ENCODE measurements at places on chromosomes 6 and 20.

DNA sequence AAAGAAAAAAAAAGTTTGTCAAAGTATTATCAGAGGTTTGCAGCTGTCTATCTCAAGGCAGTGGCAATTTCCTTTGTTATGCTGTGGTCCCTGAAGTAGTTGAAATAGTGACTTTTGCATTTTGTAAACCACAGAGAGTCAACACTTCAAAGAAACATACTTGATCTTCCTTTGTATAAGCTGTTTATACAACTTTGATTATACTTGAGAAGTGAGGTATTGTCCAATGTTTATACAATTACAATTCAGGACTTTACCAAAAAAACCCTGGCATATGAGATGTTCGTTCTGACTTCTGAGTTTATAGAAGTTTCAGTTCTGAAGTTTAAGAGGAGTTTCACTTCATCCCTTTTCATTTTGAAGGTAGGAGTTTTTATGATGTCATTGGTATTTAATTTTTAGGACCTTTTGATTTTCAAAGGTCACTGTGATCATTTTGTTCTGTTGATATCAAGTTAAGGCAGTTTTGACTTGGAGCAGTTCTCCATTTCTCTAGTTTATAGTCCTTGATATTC lies 4.0 kb downstream of the STK4 start:
- DNase-seq, result no peak

DNA sequence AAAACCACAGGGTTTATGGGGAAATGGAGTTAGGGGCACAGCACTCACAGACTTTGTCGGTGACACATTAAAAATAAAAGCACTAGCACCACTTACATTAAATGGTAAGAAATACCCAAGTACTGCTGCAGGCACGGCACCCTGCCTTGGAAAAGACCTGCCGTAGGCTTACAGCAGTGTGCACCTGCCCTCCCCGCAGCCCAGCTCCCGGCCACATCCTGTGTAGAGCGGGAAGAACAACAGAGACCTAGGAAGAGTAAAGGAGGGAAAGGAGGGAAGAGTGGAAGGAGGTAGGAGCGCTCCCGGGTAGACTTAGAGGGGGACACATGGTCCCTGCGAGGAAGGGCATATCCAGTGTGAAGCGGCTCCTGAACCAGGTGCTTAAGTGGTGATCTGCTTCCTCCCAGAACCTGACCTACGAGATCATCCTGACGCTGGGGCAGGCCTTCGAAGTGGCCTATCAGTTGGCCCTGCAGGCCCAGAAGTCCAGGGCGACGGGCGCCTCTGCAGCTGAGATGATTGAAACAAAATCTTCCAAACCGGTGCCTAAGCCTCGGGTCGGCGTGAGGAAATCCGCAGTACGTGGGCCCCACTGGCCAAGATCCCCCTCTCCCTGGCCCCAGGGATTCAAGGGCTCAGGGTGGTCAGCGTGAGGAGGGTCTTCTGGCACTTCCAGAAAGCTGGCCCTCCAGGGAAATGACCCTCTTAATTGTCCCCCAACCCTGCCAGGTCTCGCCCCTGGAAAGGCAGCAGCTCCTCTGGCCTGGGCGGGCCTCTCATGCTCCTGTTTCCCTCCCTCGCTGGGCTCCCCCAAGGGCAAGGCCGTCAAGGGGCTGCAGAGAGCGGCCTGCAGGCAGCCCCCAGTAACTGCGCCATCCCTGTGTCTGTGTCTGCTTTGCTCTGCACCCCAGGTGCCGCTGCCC lies 55.5 kb downstream of the TCP11 start:
- DNase-seq, result no peak

GRCh38 chr20:46243707-46244628 lies 64.3 kb downstream of the CDH22 start:
- DNase-seq, result peak; percentile 1

GRCh38 chr6:33407132-33407718 lies 3.6 kb upstream of the PHF1 start:
- peak; percentile 55 for DNase-seq

DNA sequence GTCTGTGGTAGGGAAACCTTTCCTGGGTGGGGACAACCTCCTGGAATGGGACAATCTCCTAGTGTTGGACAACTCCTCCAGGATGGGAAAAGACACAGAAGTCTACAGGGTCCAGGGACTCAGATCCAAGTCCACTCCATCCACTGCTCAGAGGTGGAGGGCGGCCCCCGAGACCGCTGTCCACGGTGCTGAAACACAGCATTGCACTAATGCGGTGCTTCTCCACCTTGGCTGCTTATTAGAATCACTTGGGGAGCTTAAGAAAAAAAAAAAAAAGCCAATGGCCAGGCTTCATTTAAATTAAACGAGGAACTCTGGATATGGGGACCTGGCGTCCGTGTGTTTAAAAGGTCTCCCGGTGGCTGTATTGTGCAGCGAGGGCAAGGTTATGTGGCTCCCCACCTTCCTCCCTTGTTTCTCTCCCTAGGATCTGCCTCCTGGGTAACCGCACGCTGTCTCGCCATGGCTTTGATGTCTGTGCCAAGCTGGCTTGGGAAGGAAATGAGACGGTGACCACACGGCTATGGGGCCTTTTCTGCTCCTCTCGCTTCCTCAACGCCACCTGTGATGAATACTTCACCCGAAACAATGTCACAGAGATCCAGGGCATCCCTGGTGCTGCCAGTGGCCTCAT lies 12.0 kb downstream of the SLC12A5 start:
- DNase-seq, result peak; percentile 56

- DNase-seq, result no peak
Measured at GRCh38 chr6:128482642-128483041, 37.8 kb downstream of the PTPRK start.

GRCh38 chr6:30163090-30163917 lies at the start of gene TRIM15:
Gene TRIM15, plus strand, starts transcription at chr6:30163546. Its CDS starts 139 bp downstream, at chr6:30163685.
- no peak for DNase-seq

DNA sequence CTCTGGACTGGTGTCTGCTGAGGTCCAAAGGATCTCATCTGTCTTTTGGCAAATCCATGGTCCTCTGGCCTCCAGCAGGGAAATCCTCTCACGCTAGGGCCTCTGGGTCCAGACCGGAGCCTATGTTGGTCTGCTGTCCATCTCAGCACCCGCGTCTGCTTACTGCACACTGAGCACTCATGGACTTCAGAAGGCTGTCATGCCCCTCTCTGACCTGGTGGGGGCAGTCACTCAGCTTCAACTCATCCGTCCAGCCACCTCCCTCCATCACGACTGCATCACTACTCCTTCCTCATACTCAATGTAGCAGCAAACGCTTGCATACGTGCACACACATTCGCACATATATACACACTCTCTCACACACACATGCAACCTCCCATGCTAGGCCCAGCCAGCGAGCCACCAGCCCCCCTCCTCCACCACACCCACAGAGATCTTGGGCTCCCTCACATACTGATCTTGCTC lies 33.3 kb downstream of the GABRR2 start:
- peak; percentile 69 for DNase-seq

DNA sequence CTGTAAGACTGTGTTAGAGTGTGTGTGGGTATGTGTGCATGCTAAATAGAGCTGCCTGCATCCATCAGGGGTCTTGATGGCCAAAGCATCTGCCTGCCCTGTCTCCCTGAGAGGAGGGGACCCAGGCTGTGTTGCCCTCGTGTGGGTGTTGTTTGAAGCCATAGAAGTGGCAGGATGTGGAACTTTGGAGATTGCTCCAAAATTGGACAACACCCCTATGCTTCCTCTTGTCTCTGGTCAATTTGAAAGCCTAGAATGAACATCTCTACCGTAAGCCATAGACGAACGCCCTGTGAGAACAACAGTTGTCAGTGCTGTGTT lies 82.6 kb downstream of the ASXL1 start:
- no peak for DNase-seq

DNA sequence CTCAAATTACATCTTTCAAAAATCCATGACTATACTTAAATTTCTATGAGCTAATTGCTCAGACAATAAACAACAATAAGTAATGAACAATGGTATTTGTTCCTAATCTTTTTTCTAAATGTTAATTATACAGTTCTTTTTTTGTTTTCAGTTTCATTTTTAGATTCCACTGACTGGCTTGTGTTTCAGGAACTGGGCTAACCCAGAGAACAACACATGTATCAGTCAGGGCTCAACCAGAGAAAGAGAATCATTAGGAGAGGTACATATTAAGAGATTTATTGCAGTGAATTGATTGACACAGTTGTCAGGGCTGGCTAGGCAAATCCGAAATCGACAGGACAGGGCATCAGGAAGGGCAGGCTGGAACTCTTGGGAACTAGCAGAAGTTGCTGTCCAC lies 182.8 kb downstream of the GRM1 start:
- no peak for DNase-seq

GRCh38 chr6:32974016-32974333 lies 5.6 kb downstream of the BRD2 start:
- peak; percentile 39 for DNase-seq

- DNase-seq, result no peak
Measured at GRCh38 chr20:23776067-23776771, 25.5 kb upstream of the CST1 start.

GRCh38 chr20:44170816-44171410 lies 16.1 kb downstream of the JPH2 start:
- DNase-seq, result no peak

DNA sequence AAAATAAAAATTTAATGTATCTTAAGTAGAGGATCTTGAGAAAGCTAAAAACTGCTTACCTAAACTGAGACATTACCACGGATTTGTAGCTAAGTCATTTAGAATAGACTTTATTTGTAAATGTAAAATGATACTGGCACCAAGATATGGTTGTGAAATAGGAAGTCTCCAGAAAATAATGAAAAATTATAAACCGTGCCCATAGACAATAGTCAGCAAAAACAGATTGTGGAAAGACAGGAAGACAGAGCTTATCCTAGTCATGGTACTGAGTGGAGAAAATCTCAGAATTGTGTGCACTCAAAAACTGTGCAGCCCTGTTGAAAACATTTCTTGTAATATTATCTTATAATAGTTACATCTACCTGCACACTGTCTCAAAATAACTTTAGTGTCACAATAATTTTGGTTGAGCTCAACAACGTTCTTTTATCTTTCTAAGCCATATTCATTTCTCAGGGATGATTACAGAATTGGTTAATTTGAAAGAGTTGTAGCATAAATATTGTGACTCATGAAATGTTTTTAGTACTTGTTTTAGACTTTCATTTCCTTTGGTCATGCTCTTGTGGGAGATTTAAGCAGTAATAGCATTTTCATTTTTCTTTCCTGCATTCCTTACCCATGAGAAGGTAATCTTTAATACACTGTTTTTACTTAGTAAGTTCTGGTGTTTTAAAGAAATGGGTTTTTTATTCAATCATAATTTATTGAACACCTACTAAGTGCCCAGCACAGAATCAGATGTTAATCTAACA lies 174.5 kb downstream of the SOX4 start:
- DNase-seq, result peak; percentile 23

- DNase-seq, result no peak
Measured at GRCh38 chr6:112036088-112036637, 17.7 kb upstream of the CCN6 start.

DNA sequence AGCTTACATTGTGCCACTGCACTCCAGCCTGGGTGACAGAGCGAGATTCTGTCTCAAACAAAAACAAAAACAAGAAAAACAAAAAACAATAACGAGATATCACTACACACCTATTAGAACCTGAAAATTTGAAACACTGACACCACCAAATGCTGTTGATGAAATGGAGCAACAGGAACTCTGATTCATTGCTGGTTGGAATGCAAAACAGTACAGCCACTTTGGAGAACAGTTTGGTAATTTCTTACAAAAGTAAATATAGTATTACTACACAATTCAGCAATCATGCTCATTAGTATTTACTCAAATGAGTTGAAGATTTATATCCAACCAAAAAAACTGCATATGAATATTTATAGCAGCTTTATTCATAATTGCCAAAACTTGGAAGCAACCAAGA lies 135.8 kb upstream of the AKIRIN2 start:
- no peak for DNase-seq

GRCh38 chr6:22448291-22448711 lies 121.1 kb upstream of the HDGFL1 start:
- DNase-seq, result no peak

DNA sequence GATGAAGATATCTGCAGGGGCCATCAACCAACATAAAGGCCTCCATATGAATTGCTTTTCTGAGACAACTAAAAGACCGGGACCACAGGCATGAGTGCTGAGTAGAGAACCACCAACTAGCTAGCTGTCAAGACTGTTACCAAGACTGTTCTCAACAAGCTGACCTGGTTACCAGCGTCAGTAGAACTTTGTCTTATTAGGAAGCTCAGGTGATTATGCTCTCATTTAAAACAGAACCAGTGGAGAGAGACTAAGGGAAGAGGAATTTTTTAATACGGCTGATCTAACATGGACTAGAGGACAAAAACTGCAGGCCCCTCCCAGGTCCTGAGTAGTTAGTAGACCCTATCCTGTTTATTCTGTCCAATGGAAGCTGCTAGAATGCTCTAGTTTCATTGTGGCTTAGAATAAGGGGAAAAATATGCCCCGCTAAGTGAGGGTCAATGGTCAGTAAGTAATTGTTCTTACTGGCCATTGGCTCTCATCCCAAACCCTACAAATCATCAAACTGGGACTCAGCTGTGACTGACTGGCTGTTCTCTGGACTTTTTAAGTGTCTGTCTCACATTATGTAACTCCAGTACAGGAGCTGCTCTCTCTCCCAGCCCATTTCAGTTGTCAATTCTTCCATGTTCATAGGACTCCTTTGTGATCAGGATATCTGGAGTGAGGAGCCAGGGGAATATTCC lies 3.8 kb upstream of the DYNLRB1 start:
- peak; percentile 67 for DNase-seq

- no peak for DNase-seq
Measured at GRCh38 chr6:36917541-36918193, 31.9 kb downstream of the C6orf89 start.

DNA sequence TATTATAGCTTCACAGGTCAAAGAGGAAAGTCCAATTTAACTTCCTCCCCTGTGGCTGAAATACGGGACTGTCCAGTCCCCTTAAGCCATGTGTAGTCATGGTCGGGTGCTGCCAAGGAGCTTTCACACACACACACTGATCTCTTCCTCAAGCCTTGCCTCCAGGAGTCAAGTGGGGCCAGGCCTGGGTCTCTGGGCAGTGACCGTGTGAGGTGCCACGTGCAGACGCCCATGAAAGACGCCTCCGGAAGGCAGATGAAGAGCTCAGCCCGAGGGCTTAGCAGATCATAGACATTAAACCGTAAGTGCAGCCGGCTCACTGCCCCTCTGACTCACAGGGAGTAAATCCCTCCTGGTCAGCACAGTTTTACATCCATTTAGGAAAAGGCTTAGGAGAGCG lies 4.2 kb downstream of the GABRR2 start:
- no peak for DNase-seq

GRCh38 chr6:170372380-170373325 lies 66.1 kb downstream of the FAM120B start:
- no peak for DNase-seq

GRCh38 chr20:45010399-45010828 lies 44.1 kb downstream of the STK4 start:
- no peak for DNase-seq

Data from ACHN (cell line).